ENCODE measurements at places on chromosomes 6 and 20.

- DNase-seq = no peak
Measured at GRCh38 chr6:132496519-132497180, 16.3 kb downstream of the STX7 start.

DNA sequence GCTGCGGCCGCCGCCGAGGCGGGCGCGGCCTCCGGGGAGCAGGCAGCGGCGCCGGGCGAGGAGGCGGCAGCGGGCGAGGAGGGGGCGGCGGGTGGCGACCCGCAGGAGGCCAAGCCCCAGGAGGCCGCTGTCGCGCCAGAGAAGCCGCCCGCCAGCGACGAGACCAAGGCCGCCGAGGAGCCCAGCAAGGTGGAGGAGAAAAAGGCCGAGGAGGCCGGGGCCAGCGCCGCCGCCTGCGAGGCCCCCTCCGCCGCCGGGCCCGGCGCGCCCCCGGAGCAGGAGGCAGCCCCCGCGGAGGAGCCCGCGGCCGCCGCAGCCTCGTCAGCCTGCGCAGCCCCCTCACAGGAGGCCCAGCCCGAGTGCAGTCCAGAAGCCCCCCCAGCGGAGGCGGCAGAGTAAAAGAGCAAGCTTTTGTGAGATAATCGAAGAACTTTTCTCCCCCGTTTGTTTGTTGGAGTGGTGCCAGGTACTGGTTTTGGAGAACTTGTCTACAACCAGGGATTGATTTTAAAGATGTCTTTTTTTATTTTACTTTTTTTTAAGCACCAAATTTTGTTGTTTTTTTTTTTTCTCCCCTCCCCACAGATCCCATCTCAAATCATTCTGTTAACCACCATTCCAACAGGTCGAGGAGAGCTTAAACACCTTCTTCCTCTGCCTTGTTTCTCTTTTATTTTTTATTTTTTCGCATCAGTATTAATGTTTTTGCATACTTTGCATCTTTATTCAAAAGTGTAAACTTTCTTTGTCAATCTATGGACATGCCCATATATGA is 3.2 kb downstream of the MARCKS start:
- peak; percentile 86 for DNase-seq

GRCh38 chr6:29982097-29982496 is 39.8 kb downstream of the HLA-A start:
- DNase-seq = no peak

DNA sequence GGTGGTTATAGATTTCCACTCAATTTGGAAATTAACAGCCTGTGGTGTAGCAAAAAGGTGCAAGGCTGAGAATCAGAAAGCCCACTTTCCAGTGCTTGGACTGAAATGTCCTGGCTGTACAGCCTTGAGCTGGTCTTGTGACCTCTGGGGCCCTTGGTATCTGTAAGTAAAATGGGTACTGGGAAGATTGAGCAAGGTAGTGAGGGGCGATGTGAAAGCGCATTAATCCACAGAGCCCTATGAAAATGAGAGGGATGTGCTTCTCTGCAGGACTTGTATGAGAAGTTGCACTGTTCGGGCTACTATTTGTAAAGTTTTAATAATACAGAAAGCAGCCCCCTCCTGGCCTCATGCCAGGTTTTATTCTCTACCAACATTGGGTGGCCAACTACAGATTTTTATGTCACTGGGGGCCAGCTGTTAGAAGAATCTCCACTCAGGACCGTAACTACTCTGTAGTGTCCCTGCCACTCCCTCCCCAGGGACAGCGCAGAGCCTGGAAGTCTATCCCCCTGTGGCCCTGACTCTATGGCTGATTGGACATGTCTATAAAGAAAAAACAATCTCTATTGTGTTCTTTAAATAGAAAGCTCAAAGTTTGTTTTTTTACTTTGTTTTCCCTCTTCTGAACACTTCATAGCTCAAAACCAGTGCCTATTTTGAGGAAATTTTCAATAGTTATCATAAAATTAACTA is 254.7 kb upstream of the TAB2 start:
- no peak for DNase-seq

- no peak for DNase-seq
Measured at GRCh38 chr20:53768329-53768728, 174.7 kb upstream of the ZNF217 start.

DNA sequence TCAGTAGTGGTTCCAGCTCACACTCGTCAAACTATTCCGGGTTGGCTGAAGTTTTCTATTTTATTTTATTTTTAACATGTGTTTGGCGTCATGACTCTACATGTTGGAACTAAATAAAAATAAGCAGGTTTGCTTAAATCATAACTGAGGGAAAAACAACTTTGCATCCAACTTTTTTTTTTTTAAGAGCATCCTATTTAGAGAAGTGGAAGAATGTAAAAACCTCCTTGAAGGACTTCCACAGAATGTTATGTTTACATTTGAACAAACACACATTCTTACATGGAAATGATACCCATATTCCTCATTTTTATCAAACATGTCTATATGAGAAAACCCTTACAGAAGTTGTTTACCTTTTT is 659 bp downstream of the PRDM1 start:
- DNase-seq = no peak

GRCh38 chr6:139871803-139872510 is 497.5 kb upstream of the CITED2 start:
- DNase-seq = no peak

DNA sequence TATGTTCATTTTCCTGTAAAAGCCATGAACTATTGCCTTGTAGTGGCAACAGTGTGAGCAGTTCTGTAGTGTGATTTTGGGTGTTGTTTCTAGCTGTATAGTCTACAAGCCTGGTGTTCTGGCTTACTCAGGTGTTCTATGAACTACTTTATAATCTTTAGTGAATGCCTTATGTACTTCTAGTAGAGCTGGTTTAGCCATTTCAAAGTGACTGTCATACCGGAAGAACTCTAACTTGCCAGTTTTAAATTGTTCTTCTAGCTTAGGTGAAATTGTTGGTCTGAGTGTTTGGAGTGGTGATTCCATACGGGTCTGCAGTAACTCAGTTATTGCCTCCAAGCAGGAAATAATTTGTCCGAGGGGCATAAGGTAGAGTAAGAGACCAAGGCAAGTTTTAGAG is 150.2 kb upstream of the ZNF184 start:
- DNase-seq = no peak

DNA sequence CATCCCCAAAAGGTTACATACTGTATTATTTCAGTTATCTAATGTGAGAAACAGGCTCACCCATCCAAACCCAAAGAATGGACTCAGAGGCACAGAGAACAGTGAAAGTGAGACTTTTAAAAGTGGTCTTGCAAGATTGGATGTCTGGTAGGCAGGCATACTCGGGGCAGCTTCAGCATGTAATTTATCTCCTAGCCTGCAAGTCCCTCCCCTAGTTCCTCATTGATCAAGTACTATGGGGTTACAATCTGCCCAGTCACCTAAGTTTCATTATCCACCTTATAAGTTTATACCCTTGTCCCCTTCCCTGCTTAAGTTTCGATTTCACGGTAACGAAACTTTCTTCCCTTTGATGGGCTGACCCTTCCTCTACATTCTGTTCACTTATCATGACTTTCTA is 20.8 kb upstream of the ZNF451 start:
- DNase-seq = no peak

DNA sequence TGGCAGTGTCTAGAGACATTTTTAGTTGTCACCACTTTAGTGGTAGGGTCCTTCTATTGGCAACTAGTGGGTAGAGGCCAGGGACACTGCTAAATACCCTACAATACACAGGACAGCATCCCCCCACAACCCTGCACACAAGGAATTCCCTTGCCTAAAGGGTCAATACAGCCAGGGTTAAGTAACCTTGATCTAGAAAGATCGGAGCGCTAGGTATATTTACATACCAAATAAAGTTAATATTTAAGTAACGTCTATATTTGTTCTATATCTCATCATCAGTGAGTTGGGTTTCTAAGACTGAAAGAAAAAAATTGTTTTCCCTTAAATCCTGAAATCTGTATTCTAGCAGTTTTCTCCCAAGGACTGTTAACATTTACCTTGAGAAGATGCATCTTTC is 16.1 kb downstream of the BFSP1 start:
- DNase-seq = no peak

DNA sequence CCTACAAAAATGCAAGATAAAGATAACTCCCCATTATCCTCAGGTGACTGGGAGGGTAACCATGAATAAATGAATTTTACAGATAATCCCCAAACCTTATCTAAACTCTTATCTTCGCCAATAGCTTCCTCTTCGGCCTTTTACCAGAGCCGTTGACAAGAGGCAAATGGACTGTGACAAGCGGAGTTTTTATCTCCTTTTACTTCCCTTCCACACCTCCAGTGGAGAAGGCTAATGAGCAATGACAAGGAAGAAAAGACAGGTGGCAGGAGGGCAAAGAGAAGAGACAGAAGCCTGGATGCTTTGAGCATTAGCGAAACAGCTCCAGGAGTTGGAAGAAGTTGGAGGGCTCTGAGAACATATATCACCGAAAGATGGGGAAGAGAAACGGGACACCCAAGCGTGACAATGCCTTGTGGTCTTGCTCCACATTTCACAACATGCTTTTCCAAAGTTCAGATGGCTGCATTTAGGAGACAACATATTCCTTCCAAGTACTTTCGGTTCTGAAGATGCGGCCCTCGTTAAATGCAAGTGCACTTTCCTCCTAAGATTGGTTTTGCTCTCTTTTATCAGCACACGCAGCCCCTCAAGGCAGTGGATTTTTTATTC is 69.2 kb downstream of the PRDM1 start:
- no peak for DNase-seq

DNA sequence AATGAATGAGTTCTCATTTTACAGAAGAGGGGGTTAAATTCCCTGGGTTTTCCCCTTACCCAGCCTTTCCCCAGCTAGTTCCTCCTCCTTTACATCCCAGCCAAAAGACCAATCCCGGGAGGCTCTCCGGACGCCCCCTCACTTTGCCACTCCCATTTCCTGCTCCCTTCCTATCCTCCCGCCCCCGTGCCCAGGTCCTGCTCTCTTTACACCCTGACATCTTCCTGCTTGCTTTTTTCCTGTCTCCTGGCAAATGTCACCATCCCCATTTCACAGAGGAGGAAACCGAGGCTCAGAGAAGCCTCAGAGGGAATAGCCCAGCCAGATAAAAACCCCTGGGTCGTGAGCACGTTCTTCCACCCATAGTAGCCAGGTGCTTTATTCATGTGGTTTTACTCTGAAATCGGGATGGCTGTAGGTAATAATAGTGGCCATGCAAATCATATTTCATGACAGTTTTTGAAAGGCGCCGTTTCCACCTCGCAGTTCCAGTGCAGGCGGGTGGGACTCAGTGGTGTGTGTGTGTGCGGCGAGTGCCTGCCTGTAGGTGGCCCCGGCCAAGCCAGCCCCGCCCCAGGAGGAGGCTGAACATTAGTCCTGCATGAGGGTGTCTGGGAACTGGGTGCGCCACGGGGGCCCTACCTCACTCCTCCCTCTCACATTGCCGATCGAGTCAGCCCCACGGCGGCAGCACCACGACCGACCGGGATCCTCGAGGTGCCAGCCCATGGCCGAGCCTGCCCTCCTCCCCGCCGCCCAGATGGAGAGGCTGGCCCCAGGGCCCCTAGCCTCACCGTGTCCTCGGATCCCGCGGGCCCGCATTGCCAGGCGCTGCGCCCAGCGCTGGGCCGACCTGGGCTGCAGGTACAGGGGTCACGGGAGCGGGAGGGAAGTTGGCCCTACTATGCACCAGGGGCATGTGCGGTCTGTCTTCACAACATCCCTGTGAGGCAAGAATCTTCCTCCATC is at the start of gene ARHGAP40:
Gene ARHGAP40, plus strand, starts transcription at position 594 of the 969 bp plus-strand sequence.
- DNase-seq = peak; percentile 70

- no peak for DNase-seq
Measured at GRCh38 chr6:21227486-21227885, 366.1 kb upstream of the SOX4 start.

DNA sequence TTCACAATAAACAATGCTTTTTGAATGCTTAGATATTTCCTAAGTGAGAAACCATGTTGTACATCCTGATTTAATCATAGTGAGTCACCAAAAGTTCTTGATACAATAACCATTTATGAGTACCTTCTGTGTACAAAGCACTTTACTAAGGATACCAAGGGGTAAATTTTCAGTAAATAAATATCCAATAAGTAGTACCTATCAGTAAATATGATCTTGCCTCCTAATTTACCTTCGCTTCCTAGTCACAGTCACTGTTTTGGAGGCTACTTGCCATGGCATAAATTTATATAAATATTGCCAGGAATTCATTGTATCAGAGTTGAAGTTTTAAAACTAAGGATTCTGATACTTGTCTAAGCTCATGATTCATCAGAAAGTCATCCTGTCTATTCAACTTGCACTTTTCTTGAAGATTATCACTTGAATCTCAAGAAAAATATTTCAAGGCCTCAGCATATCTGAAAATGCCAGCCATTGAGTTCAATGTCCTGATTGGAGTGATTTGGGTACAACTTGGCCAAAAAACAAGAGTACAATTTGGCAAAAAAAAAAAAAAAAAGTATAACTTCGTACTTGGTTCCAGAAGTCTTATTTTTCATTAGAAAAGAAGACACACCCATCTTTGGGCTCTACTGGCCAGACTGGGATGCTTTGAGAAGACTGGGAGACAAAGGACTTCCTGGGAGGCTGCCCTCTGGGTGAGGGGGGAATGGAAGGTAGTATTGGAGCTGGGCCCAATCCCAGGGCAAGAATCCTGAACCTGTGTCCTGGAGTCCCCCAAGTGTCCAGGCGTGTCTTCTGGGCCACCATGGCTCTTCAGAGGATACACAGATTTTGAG is 32.8 kb downstream of the RAB22A start:
- peak; percentile 88 for DNase-seq

- no peak for DNase-seq
Measured at GRCh38 chr6:16837217-16837972, 76.1 kb upstream of the ATXN1 start.

- no peak for DNase-seq
Measured at GRCh38 chr20:9011121-9011520, 57.8 kb upstream of the PLCB4 start.

- peak; percentile 62 for DNase-seq
Measured at GRCh38 chr6:34144581-34145160, 1.2 kb downstream of the GRM4 start.

GRCh38 chr6:157595768-157596167 is 214.8 kb downstream of the ZDHHC14 start:
- DNase-seq = no peak

DNA sequence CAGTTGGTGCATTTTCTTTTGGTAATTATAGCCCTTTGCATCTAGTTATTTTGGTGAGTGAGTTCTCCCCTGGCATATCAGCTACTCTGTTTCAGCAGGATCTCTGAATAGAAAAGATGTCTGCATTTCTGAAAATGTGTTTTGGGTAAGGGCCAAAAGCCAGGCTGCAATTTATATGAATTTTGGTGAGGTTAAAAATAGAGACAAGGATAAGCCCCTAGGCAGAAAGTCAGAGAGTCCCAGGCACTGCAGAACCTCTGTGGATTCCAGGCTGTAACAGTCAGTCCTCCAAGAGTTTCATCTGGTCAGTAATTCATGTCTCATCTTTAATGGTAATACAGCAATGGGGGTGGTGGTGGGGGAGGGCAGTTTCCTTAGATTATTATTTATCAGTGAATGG is 53.0 kb downstream of the HDGFL1 start:
- no peak for DNase-seq

DNA sequence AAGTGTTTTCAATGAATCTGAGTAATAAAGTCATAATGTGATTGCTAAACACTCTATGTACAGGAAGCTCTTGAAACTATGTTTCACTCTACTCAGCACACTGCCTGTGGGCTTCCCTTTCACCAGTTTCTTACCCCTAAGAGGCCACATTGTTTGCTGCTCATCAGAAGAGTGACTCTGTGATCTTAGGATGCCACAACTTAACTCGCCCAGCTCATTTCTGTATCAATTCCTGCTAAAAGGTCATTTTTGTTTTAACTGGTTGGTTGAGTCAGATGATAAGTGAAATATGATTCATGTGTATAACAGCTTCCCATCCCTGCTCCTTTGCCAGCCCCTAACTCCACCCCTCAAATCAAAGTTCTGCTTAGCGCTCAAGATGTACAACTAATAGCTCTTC is 9.8 kb upstream of the NDUFAF4 start:
- no peak for DNase-seq
